ENCODE measurements at places on chromosomes 1 and 21. TPM values are rescaled to one million over a fixed set of nuclear protein-coding genes. Genes with fewer than 3 reads are reported as not detected.

DNA sequence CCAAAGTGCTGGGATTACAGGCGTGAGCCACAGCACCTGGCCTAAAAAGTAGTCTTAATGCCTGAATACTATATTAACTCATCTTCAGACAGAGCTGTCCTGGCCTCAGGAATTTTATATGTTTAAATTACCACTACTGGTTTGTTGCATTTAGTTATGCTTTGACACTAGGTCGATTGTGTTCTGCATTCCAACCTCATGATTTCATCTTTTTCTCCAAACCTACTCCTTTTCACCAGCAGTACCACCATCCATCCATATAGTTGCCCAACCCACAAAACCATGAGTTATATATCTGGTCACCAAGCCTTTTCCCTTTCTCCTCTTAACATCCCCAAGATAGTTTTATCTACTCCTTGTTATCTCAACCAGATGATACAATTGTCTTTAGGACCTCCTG lies 22.6 kb downstream of the FMO5 start:
- DNase-seq = no peak

DNA sequence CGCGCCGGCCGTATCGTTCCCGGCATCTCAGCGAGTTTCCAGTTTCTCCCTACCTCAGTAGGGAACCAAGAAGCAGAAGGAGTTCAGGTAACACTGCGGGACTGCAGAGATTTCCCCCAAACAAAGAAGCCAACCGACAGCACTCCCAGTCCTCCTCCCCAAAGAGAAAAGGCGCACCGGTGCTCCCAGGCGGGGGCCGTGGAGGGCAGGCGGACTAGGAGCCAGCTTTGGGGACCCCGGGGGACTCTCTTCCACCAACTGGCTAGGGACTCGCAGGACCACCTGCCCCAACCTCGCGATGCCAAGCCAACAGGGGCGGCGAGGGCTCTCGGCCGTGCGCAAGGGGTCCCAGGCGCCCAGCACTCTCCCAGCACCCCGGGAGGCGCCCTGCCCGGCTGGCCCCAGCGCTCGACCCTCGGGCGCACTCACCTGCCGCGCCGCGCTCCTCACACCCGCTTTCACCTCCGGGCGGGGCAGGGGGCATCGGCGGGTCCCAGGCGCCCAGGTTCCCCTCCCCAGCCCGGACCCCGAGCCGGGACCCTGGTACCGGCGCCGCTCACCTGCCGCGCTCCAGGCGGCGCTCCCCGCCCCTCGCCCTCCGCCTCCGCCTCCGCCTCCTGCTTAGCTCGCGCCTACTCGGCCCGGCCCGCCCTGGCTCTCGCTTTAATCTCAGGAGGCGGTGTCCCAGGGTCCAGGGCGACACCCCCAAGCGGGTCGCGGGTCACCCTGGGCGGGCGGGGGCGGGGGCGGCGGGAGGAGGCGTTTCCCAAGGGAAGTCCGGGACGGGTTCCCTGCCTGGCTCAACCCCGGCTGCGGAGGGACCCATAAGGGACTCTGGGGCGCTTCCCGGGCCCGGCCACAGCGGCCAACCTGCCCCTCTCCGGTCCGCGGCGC lies at the start of gene TMPRSS2:
TSS of gene TMPRSS2 (minus strand) at position 638 of the 894 bp plus-strand sequence. CDS start 10,025 bp downstream, outside the sequence.
- no peak for DNase-seq

GRCh38 chr1:239997515-239998311 lies 94.0 kb upstream of the FMN2 start:
- DNase-seq = no peak

The TTC22 gene
- total RNA-seq = not detected

GRCh38 chr1:15007842-15008241 lies 145.7 kb upstream of the TMEM51 start:
- DNase-seq = no peak

DNA sequence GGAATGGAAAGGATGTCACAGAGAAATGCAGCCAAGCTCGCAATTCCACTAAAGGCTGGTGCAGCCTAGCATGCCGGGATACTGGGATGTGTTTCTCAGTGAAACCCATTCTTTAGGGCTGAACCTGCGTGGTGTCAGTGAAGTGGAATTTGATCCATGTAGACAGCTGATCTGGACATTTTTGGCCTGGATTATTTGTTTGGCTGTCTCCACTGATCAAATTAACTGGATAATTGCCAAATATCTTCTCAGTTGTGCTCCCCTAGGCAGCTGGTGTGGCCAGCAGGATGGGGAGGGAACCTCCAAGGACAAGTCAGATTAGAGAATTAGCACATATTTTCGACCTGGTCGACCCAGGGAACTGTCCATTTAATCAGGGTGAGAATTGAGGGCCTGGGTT lies 318.4 kb downstream of the RPS6KC1 start:
- DNase-seq = no peak

DNA sequence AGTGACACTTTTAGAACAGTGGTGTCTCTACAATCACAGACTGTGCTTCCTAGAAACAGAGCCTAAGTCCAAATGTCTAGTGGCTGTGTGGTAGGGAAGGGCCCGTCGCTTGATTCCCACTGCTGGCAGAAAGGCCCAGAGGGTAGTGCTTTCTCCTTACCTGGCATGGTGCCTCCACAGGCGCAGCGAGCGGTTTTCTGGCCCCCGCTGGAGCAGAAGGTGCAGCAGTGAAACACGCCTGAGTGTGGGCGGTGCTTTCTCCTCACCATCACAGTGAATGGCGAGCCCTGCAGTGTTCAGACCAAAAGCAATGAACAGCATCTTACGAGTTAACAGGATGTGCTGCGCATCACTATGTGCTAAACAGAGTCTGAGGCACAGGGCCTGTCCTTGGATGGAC lies 8.3 kb downstream of the TRIM45 start:
- no peak for DNase-seq

The SPRR4 gene
- not detected for total RNA-seq

DNA sequence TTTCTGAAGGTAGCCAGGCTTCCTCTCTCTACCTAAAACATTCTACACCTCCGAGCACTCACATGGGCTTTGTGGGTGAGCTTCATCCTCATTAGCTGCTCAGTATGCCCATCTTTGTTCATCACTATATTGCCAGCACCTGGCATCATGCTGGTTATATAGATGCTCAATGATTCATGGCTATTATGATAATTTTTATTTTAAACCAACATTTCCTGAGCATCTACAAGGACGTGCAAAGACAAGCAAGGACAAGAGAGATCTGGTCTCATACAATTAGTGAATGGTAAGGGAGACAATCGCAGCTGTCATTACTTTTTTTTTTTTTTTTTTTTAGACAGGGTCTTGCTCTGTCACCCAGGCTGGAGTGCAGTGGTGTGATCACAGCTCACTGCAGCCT lies 11.3 kb upstream of the QSOX1 start:
- no peak for DNase-seq

GRCh38 chr1:39044762-39045161 lies 18.6 kb downstream of the NDUFS5 start:
- DNase-seq = peak; percentile 9

DNA sequence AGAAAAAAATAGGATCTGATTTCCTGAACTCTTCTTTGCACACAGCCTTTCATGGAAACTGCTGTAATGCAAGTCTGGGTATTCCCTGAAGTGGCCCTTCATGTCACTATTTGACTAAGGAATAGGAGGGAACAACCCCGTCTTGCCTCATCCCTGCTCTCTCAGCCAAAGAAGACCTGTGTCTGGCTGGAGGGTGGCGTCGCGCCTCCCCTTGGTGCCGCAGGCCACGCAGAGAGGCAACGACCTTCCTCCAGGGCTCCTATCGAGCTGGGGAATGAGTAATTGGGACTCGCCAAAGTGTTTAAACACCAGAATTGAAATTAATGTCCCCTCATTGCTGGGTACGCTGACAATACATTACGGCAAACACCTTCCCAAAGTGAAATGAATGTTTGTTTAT lies 129.8 kb downstream of the PBX1 start:
- no peak for DNase-seq
